ENCODE measurements at places on chromosomes 2 and 18.

- peak; percentile 38 for DNase-seq
Measured at GRCh38 chr2:159226059-159226461, 60.4 kb downstream of the WDSUB1 start.

GRCh38 chr2:107964185-107964584 lies 22.1 kb upstream of the SLC5A7 start:
- no peak for DNase-seq

- peak; percentile 73 for DNase-seq
Measured at GRCh38 chr18:9971313-9971920, 57.6 kb downstream of the VAPA start.

DNA sequence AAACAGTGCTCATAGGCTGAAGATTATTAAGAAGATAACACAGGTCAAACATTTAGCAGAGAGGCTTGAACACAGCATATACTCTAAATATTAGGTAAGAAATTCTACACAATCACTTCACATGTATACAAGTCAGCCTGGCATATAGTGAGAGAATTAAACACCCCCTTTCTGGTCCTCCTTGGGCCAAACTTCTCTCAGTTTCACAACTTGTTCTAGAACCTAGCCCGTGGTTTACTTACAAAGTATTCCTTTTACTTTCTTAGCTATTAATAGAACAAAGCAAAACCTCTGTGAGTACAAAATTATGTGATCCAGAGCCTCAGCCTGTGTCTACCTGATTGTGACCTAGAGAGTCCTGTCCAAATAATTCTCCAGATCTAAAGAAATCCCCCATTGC lies 562.8 kb downstream of the TNS1 start:
- no peak for DNase-seq

GRCh38 chr18:60413944-60414547 lies 41.5 kb upstream of the MC4R start:
- no peak for DNase-seq

DNA sequence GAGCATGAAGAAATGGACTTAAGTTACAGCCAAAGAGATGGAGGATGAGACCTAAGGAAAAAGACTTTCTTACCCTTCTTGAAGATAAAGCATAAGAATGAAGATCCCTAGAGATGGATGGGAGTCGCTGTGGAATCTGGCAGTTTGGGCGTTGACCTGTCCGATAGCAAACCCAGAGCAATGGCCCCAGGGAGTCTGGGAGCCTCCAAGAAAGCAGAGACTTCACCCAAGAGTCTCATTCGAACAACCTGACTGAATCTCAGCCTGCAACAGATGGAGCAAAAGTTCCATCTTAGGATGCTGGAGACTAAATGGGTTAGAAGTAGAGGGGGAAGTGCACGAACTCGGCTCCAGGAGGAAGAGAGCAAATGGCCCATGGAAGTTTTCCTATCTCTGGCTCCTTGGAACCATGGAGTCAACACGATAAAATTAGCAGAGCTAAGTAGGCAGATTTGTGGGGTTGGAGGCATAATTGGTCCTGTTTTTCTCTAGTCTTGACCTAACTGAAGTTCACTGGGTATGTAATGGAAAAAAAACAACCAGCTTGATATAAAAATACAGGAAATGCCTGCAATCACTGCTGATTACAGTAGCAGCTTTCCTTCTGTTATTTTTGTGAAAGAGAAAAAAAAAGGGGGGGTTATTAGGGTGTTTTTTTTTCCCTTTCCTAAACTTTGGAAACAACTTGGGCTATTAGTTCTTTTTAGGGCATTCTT lies 178.4 kb upstream of the EPAS1 start:
- DNase-seq = no peak

- no peak for DNase-seq
Measured at GRCh38 chr2:65863713-65864112, 431.3 kb upstream of the SPRED2 start.

DNA sequence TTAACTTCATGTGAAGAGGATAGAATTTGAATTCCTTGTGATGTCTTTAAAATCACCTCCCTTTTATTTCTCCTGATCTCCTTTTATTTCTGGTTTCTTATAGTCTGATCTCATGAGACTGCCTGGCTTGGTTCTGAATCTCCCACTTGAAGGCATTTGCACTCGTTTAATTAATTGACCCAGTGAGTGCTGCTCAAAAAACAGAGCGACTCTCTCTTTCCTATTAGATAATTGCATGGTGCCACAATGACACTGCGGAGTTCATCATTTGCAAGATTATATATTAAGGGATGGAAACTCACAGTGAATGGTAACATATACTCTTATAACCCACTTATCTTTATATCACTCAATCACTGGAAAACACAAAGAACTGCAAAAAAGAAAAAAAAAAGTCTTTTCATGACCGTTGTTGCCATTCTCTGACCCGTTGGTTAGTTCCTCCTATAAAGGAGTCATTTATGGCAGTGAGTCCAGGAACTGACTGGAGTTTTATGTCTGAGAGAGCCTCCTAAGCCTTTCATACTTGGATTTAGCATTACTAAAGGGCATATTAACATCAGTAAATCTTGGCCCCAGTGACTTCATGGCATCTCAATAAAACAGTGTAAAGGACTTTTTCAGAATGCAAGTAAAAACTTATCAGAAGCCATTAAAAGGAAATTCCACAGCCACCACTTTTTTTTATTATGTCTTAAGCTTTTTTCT lies 103.3 kb upstream of the EPHA4 start:
- DNase-seq = no peak

DNA sequence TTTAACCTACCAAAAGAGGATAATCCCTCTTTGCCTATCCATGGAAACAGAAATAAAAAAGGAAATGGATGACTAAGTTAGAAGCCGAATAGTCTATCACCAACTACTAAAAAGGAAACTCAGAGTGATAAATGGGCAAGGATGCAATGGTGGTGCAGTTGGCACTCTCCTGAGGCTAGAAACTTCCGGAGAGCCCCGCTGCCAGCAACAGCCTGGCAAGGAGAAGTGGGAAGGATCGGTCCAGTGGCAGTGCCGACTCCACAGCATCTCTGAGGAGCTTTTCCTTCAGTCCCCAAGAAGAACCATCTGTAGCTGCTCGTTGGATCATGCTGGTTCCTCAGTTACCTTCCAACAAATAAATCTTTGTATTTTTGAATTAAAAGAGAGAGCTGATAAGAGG lies 74.7 kb downstream of the DPP4 start:
- DNase-seq = no peak

DNA sequence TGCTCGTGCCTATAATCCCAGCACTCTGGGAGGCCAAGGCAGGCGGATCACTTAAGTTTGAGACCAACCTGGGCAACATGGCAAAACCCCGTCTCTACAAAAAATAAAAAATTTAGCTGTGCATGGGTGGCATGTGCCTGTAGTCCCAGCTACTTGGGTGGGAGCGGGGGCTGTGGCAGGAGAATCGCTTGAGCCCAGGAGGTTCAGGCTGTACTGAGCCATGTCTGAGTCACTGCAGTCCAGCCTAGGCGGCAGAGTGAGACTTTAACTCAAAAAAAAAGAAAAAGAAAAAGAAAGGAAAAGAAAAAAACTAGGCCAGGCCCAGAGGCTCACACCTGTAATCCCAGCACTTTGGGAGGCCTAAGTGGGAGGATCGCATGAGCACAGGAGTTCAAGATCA lies 30.8 kb downstream of the TWSG1 start:
- DNase-seq = no peak

DNA sequence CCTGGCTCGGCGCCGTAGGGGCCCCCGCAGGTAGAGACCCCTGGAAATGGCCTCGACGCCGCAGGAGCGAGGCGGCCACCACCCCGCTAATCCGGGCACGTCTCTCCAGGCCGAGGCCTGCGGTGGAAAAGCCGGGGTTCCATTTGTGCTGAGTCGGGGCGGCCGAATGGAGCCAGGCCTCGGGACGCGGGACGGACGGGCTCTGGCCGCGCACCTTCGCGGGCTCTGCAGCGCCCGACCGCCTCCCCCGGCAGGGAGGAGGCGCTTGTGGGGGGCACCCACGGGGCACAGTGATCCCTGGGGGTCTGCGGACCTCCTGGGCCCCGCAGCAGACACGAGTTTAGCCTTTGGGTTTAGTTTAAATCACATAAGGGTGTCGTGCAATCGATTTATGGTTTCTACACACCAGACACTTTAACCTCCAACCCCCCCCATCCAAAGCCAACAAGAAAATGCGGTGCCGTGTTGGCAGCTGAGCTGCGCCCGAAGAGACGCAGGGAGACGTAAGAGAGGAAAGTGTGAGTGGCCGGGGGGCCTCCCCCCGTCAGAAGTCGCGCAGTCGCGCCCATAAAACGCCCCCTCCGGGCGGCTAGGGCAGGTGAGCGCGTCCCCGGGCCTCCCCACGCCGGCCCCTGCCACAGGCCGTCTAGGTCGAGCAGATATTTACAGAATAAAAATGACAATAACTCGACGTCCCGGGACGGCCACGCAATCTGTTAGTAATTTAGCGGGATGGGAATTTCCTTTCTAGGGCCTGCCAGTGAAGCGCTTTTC lies 1.0 kb upstream of the NFATC1 start:
- DNase-seq = peak; percentile 56
